ENCODE measurements at places on chromosomes 1 and 21.

GRCh38 chr1:26028490-26028980 lies 7.0 kb downstream of the EXTL1 start:
- no peak for DNase-seq

DNA sequence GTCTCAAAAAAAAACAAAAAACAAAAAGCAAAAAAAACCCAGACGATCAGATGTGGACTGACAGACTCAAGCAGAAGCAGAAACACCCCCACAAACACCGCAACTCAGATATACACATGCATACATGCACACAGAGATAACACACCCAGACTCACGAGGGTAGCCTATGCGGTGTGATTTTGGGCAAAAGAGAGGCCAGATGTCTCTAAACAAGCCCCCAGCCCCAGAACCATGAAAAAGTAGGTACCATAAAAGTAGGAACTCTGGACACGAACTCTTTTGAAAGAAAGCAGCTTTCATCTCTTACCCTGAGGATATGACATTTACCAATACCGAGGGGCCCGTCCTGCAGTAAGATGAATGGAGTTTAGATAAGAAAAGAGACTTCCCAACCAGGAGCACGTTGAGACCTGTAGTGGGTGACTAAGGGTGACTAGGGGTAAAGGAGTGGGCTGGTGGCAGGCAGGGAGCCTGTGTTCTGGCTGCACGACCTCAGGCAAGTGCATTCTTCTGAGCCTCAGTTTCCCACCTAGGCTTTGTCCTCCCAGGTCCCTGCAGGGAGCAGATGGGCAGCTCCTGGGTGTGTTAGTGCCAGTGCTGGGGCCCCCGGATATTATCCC lies 1.5 kb upstream of the TINAGL1 start:
- DNase-seq, result no peak

DNA sequence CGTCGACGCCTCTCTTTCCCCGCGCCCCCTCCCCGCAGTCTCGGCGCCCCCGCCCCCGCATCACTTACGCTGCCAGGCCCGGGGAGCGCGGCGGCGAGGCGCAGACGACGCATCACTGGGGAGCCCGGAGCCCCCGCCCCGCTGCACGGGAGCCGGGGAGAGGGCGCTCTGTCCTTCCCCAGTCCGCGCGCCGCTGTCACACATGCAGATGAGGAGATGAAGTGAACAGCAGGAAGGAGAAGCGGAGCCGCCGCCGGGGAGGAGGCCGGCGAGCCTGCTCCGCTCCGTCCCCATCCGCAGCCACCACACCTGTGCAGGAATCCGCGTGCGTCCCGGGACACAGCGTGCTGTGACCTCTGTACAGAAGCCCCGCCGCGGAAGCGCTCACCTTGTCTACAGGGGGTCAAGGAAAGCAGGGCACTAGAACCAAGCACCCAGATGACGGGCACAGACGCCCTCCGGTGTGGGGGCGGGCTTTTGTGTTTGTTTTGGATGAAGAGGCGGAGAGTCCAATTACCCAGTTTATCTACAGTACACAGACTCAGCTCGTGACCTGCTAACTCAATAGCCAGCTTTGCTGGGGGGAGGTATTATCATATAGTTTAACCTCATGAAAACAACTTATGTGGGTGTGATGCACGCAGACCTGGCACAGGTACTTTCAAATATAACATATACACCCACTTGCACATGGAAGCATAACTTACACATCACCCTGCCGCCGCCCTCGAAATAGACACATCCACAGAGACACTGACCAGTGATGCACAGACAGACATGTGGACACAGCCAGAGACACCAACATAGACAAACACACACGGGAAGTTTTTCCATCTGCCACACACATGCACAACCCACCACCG lies 12.4 kb downstream of the KLHDC8A start:
- DNase-seq, result no peak

- no peak for DNase-seq
Observed at GRCh38 chr1:36864823-36865601, 169.3 kb downstream of the GRIK3 start.

DNA sequence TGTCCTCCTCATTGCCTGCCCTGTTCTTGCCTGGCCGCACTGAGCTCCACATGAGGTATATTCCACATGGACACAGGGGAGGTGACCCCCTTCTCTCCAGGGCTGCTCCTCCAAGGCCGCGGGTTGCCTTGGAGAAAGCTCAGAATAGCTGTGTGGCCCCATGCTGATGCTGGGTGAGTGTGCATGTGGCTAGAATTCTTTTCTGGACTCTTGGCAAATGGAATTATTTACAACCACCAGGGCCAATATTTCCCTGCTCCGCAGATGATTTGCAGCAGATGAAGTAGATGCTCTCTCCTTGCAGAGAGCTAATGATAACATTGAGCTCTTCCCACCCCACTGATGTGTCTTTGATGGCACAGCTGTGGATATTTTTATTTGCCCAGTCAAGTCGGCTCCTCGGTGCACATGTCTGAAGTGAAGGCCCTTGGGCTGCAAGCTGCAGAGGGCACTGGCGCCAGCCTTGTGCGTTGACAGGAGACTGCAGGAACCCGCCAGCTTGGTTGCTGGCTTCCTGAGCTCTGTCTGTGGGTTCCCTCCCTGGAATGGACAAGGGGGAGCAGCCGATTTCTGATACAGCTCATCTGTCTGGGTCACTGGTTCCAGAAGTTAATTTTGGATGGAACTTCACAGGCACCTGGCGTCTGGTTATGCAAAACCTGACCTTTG lies 404.7 kb upstream of the VAMP3 start:
- no peak for DNase-seq

All from lower leg skin (tissue), 4 donors.